Large intestine (tissue), 12 donors: ENCODE measurements at places on chromosomes 13 and 19.
A peak's percentile ranks its signal among the peaks of the same experiment; 100 is the strongest.

DNA sequence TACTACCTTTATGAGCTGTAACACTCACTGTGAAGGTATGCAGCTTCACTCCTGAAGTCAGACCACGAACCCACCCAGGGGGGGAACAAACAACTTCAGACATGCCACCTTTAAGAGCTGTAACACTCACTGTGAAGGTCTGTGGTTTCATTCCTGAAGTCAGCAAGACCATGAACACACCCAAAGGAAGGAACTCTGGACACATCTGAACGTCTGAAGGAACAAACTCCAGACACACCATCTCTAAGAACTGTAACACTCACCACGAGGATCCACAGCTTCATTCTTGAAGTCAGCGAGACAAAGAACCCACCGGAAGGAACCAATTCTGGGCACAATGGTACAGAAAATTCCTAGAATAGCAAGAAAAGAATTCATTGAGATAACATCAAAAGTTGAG is 1796.5 kb upstream of the MIR17HG start:
- DNase-seq, result no peak

GRCh38 chr13:106527445-106527801 is 8.0 kb downstream of the EFNB2 start:
- DNase-seq, result no peak

DNA sequence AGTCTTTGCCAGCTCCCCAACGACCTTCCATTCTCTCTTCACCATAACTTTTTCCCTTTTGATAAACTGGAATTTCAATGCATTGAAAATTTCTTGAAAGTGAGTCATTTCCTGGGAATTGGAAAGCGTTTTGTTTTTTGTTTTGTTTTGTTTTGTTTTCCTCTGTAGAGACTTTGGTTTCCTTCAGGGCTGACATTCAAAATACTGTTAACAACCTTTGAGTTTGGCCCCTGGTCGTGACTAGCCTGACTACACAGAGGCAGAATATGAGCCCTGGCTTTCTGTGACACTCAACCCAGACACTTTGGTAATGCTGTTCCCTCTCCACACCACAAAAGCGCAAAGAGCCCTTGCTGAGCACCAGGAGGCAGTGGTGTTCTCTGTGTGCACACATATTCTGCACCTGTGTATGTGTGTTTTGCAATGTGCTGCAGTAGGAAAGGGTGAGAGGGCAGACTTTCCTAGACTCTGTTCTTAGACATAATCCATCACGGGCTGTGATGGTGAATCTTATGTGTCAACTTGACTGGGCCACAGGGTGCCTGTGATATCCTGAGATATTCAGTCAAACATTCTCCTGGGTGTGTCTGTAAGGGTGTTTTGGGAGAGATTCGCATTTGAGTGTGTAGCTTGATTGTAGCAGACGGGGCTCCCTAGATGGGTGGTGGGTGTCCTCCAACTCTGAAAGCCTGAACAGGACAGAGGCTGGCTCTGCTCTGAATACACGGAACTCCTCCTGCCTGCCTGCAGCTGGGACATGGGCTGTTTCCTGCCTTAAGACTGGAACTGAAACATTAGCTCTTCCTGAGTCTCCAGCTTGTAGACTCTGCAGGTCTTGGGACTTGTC is 29.5 kb upstream of the ANKRD10 start:
- DNase-seq, result peak; percentile 17

DNA sequence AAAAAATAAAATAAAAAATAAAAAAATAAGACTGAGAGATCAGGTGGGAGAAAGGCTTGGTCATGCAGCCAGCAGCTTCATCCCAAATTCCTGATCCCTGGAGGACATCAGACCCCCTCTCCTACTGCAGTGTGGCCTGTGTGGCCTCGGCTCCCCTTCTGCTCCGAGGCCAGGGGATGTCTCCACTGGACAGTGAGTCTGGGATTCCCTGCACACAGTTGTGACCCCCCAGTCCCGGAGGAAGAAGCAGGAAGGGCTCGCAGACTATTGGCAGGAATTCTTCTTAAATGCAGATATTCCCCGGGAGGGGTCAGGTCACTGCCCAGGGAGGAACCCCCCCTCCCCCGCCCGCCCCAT is 41.9 kb downstream of the ZNF627 start:
- DNase-seq, result no peak

DNA sequence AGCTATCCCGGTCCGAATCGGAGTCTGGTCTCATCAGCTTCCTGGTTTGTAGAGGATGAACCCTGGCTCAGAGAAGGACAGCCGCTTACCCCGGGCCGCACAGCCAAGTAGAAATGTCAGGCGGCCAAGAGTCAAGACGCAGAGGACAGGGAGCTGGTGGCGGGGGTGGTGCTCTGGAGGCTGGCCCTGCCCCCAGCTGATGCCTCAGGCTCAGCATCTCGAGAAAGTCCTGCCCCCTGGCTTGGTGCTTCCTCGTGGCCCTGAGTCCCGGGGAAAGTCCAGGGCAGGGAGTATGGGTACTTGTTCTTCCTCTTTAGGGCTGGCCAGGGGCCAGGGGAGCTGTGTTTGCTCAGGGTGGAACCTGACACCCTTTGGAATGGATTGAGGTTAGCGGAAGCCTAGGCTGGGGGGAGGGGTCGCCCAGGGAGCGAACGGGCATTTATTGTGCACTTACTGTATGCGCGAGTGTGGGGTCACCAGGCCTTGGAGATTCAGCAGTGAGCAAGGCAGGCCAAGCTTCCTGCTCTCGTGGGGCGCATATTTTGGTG is 2.2 kb downstream of the TJP3 start:
- peak; percentile 96 for DNase-seq

DNA sequence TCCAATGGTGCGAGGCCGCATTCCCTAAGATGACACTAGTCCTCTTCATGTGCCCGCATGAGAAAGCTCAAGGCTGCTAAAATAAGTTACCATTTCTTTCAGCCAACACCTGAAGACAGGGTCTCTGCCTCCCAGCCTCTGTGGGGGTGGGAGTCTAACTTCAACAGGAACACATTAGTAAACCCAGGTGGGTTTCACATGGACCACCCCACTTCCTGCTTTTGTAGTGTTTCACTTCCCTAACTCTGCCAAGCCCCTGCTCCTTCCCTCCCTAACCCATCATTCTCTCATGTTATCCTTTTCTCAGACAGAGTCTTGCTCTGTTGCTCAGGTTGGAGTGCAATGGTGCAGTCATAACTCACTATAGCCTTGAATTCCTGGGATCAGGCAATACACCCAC is 783.6 kb downstream of the UQCRFS1 start:
- no peak for DNase-seq

- DNase-seq, result no peak
Observed at GRCh38 chr19:12450844-12451243, 10.0 kb upstream of the ZNF443 start.

DNA sequence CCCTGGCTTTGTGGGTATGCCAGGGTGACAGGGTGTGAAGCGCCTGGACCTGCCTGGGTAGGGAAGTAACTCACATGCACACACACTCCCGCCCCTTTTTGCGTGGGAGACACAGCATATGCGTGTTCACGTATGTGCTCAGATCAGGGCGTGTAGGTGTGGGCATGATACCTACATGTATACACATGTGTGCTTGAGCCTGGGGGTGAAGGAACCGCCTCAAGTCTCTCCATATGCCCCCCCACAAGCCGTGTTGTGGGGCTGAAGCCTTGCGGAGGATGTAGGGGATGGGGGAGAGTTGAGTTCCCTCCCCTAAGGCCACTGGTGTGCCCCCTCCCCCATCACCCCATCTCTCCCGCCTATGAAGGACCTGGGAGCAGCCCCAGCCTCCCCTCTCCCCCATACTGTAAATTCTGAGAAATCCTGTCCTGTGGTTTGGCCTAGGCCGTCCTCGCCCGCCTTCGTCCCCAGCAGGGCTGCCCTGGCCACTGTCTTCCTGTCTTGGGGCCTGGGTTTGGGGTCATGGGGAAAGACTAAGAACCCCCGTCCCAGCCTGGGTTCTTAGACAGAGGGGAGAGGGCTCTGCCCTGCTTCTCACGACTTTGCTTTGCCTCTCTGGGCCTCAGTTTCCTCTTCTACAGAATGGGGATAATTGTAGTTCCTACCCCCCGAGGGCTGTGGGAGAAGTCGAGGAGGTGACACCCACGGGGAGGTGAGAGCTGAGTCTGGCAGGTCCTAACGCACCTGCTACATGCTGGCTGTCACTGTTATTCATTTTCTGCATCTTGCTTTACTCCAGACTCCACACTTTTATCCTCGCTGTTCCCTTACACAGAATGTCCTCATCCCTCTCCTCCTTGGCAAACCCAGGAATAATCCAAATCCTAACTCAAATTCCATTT is 14.3 kb downstream of the ACTL9 start:
- no peak for DNase-seq

GRCh38 chr13:109954441-109954840 is 168.1 kb upstream of the IRS2 start:
- DNase-seq, result no peak

DNA sequence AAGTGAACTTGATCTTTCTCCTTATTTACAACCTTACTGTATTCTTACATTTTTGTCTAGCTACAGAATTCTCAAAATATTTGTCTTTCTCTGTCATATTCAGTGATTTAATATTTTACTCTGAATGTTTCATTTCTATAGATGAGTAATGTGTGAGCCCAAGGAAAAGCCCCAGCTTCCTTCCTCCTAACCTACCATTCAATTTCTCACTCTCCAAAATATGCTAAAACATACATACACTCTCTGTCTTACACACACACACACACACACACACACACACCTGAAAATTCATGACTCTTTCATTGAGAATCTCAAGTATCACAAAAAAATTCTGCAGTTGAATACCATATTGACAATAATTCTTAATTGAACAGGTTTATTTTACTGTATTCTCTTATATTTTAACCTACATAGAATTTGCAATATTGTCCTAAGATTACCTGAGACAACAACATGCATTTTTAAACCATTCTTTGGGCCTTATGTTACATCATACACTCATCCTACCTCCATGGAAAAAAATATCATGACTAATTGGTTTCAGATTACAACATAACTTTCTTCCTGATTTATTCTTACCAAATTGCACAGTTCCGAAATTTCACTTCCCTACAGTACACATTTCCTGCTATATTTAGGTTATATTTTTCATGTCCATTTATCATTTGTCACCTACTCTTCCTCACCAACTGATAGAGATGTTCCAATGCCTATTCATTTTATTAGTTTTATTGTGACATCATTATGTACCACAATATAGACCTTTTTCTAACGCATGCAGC is 1965.6 kb upstream of the PCDH20 start:
- DNase-seq, result no peak

- no peak for DNase-seq
Observed at GRCh38 chr19:41612483-41612882, 14.4 kb downstream of the CEACAM4 start.

GRCh38 chr13:82847595-82847994 is 1034.7 kb downstream of the SLITRK1 start:
- DNase-seq, result no peak

GRCh38 chr19:7413629-7414028 is 64.9 kb downstream of the ARHGEF18 start:
- no peak for DNase-seq

- no peak for DNase-seq
Observed at GRCh38 chr13:30789166-30789862, 54.0 kb downstream of the ALOX5AP start.

GRCh38 chr13:100987948-100988347 is 313.4 kb upstream of the TMTC4 start:
- no peak for DNase-seq

- DNase-seq, result no peak
Observed at GRCh38 chr13:41788552-41788951, 172.4 kb downstream of the VWA8 start.

DNA sequence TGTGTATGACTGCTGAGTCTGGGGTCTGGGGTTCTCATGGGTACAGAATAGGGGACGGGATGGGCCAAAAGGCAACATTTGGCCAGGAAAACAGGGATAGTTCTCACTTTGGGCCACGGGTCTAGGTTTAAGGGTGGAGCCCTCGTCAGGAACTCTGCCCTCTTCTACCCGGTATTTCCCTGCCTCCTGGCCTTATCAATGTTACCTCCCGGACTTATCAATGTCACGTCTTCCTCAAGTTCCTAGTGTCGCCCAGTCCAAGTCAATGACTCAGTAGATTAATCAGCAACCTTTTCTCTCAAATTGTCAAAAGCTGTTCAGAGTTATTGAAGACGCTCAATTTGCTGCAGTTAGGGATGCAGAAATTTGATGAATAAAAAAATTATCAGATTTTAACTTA is 234.8 kb downstream of the B3GLCT start:
- peak; percentile 38 for DNase-seq

DNA sequence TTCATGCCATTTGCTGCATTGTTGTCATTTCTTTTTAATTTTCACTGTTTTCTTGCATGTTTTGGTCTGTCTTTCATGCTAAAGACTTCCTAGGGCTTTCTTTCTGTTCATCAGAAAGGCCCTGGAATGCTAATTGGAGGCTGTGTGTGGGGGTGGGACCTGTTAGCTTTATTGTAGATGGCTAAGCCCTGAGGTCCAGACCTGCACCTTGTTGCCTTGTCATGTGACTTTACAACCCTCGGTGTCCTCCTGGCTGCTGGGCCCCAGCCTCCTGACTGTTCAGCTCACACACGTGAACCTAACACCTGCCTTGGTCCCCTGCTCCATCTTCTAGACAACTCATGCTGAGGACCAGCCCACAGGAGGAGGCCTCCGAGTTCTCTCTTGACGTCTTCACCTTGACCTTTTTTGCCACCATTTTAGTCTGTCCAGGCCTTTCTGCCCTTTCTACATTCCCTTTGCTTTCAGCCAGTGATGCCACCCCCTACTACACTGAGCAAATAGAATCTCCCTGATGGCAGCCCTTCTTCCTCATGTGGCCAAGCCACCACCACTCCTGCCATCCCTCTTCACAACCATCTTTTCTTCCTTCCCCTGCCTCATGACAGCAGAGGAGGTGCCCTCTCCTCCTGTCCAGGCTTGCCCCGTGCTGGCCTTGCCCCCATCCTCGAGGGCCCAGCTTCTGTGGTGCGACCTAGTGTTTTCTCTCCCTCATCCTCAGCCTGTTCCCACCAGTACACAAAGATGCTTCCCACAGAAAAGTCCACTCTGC is 41.4 kb upstream of the GPI start:
- DNase-seq, result peak; percentile 87

GRCh38 chr13:50340551-50341287 is 325.5 kb downstream of the KCNRG start:
- no peak for DNase-seq

DNA sequence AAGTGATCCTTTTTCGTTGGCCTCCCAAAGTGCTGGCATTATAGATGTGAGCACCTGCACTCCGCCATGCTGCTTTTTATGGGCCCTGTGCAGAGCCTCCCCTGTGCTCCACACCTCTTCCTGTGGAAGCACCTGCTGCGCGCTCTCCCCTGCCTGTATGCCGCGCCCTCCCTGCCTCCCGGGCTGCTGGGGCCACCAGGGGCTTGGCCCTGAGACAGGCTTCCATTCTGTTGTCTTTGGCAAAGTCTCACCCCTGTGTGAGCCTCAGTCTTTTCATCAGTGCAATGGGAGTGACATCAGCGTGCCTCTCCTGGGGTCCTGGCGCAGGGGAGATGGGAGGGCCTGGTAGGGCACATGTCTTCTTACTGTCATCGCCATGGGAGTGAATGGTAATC is 1.3 kb downstream of the FAM174C start:
- DNase-seq, result peak; percentile 66

GRCh38 chr13:113337556-113337955 is 26.4 kb downstream of the GRTP1 start:
- DNase-seq, result no peak

- DNase-seq, result no peak
Observed at GRCh38 chr13:79450110-79450509, 30.8 kb upstream of the NDFIP2 start.
